ENCODE measurements at places on chromosomes 3 and 15.
A peak's percentile ranks its signal among the peaks of the same experiment; 100 is the strongest.

DNA sequence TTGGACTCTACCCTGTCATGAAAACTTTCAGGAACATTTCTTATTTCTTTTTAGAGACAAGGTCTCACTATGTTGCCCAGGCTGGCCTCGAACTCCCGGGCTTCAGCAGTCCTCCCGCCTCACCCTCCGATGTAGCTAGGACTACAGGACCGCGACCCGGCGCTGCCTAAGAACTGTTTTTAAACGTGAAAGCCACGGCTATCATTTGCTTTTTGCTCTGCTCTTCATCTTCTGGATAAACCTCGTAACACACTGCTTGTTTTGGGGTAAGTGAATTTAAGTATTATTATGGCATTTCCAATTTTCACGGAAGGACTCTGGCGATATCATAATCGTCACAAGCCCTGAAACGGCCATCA lies 14.3 kb upstream of the CCNL1 start:
- peak; percentile 79 for DNase-seq

DNA sequence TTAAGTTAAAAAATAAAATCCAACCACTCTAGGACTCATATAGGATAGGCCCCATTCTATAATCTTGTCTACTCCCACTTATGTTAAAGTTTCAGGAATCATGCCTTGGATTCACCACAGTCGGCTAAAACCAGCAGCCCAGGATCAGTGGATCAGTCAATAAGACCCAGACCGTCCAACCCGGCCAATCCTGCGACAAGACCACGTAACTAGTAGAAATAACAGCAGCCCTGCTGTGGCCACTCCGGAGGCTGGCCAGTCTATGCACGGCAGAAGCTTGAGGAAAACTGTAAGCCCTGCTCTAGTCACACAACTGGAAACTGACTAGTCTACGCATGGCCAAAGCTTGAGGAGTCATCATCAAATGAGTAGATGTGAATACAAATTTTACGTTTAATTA lies 12.8 kb upstream of the SLC9C1 start:
- DNase-seq = no peak

DNA sequence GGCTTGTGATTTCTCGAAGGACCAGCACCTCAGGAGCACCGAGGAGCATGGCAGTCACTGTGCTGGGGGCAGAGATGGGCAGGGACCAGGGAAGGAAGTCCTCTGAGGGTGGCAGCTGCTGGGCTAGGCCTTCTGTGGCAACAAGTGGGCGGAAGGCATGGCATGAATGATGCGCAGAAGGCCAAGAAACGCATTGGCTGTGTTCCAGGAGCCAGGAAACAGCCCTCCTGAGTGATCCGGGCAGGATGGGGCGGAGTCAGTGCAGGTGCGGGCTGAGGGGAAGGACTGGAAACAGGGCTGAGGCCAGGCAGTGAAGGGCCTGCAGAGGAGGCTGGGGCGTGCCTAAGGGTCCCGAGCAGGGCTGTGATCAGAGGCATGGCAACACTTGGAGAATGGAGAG lies 23.6 kb downstream of the MRPS11 start:
- no peak for DNase-seq

DNA sequence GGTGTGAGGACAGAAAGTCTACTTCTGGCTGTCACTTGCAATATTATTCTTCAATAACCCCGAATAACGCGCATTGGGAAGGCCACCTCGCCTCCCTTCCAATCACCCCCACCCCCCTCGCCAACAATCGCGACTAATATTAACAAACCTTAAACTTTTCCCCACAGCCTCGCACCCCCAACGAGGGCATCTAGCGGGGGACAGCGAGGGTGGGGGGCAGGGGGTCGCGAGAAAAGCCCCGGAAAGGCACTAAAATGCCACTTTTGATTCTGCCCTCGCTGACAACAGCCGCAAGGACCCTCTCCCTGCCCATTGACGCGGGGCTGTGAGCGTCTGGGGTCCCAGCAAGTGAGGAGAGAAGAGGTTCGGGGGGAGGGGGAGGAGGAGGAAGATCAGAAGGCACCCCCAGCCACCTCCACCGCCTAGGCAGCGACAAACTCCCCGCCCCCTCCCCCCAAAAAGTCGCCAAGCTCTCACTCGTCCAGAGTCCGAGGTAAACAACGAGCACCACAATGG lies 868 bp downstream of the SATB1 start:
- DNase-seq = no peak

DNA sequence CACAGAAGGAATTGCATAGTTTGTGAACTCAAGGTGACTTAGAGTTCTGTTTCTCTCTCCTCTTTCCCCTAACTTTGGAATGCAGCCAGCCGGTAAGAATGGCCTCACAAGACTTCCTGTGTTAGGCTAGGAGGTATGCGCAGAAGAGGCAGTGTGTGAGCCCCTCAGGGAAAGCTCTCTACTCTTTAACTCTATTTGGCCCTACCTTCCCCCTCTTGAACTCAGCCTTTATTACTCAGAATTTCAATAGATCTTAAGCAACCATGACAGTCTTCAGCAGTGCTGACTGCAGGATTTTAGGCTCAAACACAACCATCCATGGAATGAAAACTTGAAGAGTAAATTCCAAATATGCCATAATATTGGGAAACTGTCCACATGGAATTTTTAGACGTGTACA lies 209.5 kb downstream of the DTWD1 start:
- no peak for DNase-seq

DNA sequence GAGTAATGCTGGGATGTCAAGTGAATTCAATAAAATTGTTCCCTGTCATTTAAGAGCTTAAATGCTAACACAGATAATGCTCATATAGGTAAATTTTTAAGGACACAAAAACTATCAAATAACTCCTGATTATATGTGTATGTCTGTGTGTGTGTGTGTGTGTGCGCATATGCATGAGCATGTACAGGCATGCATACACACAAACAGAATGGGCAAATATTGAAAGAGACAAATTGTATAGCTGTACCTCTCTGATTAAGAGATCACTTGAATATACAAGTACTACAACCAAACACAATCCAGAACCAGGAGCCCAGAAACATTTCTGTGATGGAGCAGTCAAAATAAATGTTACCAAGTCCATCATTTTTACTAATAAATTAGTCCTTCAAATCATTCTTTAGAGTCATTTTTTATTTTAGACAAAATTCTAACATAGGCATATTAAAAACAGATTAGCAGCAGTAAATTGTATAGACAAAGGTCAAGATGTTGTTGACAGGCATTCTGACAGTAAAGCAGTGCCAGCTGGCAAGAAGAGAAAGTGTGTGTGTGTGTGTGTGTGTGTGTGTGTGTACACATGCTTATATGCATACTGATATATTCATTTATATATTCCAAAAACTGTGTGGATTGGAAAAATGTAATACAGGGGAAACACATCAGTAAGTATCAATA lies 145.3 kb downstream of the CD47 start:
- DNase-seq = no peak

- no peak for DNase-seq
Measured at GRCh38 chr3:126854666-126855065, 128.2 kb upstream of the PLXNA1 start.

- DNase-seq = no peak
Measured at GRCh38 chr15:72368899-72369298, 6.9 kb downstream of the HEXA start.

DNA sequence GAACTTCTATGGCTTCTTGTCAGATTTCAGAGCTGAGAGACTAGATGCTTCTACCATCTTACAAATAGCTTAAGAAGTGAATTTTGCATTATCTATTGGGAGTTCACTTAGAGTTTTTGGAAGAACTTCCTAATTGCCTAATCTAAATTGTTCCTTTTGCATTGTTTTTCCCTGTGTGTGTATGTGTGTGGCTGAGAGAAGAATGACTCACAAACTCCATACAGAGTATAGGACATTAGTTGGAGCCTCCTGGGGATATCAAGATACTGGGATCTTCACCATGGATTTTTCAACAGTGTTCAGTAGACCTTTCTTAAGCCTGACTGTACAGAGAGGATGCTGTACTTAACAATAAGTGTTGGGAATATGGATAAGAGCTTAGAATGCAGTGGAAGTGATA lies 10.9 kb downstream of the TLNRD1 start:
- no peak for DNase-seq

- no peak for DNase-seq
Measured at GRCh38 chr15:41951571-41951970, 20.8 kb downstream of the EHD4 start.

GRCh38 chr15:74545086-74545485 lies 4.1 kb downstream of the ARID3B start:
- DNase-seq = no peak

DNA sequence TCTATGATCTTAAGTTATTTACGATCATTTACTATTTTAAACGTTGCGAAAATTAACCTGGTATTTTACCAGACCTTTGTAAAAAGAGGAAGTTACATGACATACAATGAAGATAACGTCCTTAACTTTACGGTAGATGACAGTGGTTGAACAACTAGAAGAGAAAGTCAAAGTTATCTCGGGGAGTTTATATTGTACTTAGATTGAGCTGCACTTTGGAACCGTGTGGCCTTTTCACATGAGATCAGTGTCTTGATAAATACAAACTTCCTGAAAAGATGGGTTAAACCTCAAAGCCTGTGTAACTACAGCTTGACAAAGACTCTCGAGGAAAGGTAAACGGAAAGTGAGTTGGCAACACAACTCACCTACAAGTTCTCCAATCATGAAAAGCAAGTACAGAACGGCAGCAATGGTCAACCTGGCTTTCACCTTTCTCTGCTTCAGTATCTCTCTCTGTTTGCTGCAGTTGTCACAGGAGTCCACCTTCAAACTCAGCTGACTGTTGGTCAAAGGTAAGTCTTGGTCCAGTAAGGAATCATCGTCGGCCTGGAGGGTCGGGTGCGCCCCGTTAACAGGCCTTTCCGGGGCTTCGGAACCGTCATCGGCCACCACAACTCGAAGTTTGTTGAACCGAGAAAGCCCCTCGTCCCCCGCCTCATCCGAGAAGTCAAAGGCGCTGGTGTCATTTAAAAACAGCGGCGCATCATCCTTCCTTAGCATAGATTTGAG lies 793 bp downstream of the SLC30A4 start:
- peak; percentile 5 for DNase-seq

- DNase-seq = no peak
Measured at GRCh38 chr3:87835236-87835635, 223.6 kb downstream of the CGGBP1 start.

GRCh38 chr15:70226337-70226980 lies 128.7 kb upstream of the TLE3 start:
- peak; percentile 41 for DNase-seq

DNA sequence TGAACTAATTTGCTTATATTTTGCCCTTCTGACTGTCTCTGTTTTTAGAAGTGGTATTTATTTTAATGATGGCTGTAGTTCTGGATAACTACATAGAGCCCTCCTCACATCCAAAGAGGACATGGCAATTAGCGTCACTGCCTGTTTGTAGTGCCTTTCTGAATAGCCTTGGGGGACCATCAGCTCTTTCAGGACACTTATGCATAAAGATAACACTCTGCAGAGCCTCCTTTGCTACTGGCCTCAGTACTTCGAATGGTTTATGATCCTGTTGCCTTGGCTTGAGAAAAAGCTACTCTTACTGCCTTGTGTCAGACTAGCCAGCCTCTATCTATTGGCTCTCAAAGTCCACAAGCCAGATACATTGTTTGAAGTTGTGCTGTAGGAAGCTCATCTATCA lies 105.4 kb upstream of the SPRED1 start:
- no peak for DNase-seq

GRCh38 chr3:27022096-27022761 lies 347.0 kb downstream of the NEK10 start:
- DNase-seq = no peak

GRCh38 chr3:37899101-37899707 lies 37.5 kb downstream of the CTDSPL start:
- DNase-seq = no peak

DNA sequence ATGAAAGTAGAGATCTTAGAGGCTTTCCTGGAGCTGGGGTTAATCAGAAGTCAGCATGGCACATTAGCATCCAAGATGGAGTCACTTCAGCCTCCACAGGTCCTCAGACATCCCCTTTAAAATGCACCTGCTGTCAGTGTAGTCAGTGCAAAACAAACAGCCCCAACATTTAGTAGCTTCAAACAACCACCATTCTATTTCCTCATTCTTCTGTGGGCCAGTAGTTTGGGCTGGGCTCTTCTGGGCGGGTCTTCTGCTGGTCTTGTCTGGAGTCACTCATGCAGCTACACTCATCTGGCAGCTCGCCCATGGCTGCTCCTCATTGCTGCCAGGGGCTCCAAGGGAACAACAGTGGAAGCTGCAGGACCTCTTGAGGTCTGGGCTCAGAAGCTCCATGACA lies 99.9 kb downstream of the TLE3 start:
- DNase-seq = peak; percentile 58

- no peak for DNase-seq
Measured at GRCh38 chr3:69540706-69541581, 155.1 kb upstream of the FRMD4B start.

DNA sequence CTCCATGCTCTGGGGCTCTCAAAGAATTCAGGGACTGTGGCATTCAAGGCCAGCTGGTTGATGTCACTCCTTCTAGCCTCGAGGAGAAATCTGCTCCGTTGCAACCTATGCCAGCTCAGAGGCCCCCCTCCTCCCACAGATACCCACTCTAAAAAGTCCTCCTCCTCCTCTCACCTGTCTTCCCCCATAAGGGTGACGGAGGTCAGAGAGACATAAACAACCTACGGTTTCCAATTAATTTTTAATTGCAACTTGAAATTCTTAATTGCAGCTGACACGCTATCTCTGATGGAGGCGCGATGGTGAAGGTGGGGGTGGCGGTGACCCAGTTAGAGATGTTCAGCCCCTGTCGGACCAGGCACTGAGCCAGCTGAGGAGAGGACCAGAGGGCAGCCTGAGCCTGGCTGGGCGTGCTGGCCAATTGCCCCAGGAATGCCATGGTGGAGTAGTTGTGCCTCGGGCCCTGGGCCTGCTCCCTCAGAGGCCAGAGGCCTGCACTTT lies 43.2 kb upstream of the INSYN1 start:
- no peak for DNase-seq

Measured in NCI-H1092 treated with DMSO at 0.1 percent for 48 hours (cell line).